ENCODE measurements at places on chromosomes 7 and 10.

DNA sequence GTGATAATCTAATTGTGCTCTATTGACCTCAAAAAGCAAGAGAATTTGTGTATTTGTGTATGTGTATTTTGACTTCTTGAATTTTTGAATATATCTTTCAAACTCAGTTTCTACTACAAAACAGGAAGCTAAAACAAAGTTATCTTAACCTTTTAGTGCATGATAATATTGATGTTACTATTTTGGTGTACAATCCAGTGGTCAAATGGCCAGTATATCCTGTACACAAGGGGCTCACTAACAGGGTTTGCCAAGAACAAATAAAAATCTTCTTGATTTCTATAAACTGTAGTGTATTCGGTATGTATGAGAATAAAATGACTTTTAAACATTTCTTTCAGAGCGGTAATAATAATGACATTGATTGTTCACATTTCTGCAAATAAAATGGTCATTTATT lies 69.6 kb downstream of the FOXP2 start:
- no peak for DNase-seq

DNA sequence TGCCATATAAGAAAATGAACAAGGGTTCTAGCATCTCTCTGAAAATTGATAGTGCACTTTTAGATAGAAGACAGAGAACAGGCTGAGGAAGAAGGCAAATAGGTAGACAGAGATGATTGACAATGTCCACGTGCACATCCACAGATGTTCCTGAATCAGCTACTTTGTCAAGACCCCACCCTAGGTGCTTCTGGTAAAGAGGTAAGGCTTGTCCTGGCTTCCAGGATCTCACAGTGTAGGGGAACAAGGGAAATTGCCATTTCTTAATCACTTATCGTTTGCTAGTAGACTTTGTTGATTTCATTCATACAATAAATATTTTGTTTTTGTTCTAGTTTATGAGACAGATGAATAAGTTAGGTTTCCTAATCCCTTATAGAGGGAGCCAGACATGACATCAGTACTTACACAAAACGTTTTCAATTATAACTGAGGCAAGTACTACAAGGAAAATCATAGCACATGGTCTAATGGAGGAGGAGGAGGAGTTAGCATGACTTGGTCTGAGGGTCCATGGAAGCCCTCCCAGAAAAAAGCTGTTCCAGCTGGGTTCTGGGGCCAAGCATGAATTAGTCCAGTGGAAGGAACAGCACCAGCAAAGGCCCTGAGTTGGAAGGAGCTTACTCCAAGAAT lies 115.9 kb upstream of the ARID5B start:
- no peak for DNase-seq

- DNase-seq, result no peak
These were observed 126.4 kb upstream of the RSU1 start for GRCh38 chr10:16943295-16944285.

DNA sequence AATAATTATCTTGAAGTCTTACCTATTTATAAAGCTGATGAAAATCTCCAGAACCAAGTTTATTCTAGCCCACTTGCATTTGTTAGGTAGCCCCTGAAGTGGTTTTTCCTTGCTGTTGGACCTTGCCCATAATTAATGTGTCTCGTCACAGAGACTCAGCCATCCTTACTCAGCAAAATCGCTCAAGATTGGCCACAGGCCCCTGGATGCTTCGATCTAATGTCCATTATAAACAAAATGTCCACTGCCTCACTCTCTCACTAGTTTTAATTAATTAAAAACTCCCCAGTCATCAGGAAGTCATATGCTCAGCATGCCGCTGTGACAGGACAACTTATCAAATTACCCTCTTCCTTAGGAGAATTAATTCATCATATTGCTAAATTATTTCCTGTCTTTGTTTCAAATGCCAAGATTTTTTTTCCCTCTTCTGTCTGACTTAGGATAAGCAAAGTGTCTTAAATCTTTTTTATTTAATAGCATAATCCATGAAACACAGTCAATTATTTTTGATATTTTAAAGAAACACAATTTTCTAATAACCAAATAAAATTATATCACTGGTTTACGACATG lies 126.8 kb upstream of the PCLO start:
- DNase-seq, result no peak

GRCh38 chr10:131198401-131198800 lies 113.1 kb downstream of the TCERG1L start:
- no peak for DNase-seq

GRCh38 chr10:6537770-6538169 lies 42.3 kb downstream of the PRKCQ start:
- DNase-seq, result no peak

DNA sequence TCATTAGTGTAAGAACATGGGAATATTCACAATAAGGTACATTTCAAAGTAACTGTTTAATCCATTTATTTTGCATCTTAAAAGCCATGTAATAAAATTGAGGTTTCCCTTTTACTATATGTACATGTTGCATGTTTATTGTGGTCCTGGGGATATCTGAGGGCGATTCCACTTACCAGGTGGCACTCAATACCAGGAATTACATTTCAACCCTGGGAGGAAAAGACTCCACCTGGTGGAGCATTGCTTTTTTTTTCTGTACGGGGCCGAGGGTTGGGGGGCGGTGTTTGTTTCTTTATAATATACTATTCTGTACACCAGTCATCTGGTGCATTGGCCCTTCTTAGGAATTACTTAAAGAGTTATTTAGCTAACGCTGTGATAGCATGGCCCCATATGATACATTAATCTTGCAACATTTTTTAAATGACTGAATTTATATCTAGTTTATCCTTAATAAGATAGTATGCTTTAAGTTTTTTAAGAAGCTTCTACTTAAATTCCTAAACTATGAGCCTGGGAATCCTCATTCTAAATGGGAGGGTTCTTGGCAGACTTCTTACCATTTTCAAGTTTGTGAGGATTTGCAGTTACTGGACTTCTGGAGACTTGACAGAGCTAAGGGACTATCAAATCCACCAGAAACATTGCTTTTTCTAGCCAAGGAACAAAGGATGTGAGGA lies 7.2 kb upstream of the HGF start:
- no peak for DNase-seq

DNA sequence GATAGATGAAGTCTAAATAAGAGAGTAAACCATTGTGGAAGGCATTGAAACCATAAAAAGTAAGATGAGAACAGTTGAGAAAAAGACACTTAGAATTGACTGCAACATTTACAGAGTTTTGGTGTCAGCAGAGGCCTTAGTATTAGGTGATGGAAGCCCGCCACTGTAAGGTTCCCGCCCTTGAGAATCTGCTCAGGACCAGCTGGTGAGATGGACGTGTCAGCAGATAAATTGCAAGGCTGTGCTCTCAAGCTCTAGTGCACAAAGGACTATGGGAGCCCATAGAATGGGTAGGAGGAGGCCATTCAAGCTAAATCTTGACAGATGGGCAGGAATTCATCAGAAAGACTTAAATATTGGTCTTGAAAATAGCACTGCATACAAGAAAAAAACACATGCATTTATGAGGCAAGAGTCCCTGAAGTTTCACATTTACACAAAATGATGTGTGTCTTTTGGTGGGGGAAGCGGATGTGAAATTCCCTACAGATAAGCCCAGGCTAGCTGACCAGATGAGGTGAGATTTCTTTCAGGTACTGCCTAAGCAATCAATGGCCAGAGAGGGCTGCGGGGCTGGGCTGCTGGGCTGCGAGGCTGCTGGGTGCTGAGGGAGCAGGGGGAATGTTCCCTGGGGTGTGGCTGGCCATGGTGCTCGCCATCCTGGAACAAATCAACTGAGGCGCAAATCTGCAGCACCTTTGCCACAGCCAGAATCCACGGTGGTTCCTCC lies 42.5 kb downstream of the SYPL1 start:
- DNase-seq, result no peak

DNA sequence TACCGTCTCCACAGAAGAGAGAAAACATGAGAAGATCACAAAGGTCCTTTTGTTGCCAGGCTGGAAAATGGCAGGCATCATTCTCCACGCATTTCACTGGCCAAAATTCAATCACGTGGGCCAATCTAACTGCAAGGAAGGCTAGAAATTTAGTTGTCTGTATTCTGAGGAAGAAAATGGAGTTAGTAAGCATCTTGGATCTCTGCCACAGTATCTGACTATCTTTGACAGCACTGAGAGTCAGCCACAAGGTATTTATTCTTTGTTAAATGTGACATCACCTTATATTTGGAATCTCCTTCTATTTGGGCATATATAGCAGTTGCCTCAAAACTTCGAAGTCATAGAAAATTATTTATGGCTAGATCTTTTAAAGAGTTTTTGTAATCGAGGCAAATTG lies 213.9 kb downstream of the NSUN6 start:
- no peak for DNase-seq

DNA sequence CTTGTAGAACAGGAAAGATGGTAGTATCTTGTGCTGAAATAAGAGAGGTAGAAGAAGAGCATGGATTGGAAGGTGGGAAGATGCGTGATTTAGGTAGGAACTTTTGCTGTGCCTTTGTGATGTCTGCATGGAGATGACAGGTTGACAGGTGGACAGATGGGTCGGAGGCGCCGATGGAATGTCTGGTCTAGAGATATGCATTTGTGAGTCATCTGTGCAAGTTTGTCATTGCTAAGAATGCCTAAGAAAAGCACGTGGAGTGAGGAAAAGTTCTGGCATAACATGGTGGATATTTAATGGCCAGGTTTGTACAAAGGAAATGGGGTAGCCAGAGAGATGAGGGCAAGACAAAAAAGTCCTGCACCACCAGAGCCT lies 76.0 kb upstream of the ARMC3 start:
- DNase-seq, result no peak

DNA sequence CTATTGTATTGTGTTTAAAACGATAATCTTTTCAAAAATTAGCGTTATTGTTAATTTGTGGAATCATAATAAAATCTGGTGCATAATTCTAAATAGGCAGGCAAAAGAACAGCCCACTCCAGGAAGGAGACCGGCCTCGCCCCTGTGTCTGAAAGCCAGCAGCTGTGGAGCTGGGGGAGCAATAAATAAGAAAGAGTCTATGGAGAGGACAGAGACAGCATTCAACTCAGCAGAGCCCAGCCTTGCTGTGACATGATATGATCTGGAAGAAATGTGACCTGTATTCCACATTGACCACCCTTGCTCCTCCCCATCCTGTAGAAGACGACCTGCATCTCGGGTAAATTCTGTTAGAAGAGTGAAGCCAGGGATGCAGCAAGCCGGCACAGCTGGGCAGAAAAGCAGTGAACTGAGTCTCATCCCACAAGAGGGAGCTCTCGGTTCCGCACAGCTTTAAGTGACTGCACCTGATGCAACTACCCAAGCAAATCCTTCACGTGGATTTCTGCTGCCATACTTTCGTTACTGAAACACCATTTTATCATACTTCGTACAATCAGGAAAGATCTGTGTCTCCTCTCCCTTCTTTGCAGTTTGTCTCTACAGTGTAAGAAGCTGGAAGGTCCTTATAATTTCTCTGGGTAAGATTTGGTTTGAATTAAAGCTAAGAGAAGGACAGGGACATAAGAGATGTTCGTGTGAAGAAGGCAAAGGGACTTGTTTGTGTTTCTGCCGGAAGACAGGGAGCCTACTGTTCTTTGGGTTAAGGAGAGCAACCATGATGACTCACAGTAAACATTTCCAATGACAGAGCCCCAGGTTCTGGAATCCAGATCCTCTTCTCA lies 427.1 kb downstream of the GPAM start:
- no peak for DNase-seq

- no peak for DNase-seq
These were observed 243.0 kb downstream of the BICC1 start for GRCh38 chr10:58755677-58756076.

- no peak for DNase-seq
These were observed 637.2 kb downstream of the POM121L12 start for GRCh38 chr7:53672681-53673080.

DNA sequence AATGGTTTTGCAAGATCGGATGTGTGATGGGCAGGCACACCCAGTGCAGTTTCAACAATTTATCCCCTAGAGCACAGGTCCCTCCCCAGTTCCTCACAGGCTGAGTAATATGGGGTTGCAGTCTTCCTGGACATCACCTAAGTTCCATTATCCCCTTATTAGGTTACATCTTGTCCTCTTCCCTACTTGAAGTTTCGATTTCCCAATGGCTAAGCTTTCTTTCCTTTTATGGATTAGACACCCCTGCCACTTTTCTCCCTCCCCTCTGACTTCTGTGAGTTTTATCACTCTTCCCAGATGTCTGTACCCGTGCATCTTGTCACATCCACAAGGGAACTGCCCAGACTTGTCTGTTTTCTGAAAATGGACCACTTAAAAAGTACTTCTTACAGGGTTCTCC lies 2.4 kb upstream of the NIPSNAP2 start:
- DNase-seq, result no peak

GRCh38 chr7:102101111-102101551 lies 185.5 kb upstream of the SH2B2 start:
- no peak for DNase-seq

DNA sequence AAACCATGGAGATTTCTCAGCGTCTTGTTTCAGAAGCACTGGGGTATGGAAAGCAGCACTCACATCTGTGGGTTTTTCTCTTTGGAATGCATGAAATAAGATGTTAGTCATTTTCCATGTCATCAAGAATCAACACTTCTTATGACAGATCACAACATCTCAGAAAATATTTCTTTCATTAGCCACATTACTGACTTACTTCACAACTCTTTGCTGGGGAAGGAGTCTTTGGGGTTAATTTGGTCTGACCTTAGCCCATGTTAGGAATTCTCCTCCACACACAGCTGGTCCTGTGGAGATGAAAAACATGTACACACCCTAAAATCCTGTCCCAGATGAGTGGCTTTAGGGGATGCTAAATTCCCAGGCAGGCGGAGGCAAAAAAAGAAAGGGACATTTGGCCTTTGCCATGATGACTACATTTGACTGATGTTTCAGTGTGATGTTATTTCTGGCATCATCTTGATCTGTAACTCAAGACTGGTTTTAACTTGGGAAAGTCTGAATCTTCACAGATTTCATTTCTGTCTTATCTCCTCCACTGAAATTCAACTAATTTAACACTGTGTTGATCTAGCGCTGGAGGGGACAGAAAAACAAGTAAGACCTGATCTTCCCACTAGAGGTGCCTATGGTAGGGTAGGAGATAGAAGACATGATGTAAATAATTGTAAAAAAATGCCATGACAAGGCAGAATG lies 363.2 kb downstream of the PRPF18 start:
- DNase-seq, result no peak

- DNase-seq, result no peak
These were observed 192.8 kb upstream of the AGK start for GRCh38 chr7:141358386-141358785.

GRCh38 chr7:44325811-44326241 lies 432 bp upstream of the CAMK2B start:
- DNase-seq, result no peak

- DNase-seq, result no peak
These were observed 37.0 kb upstream of the GLI3 start for GRCh38 chr7:42274053-42274452.

GRCh38 chr7:151317936-151318335 lies 23.7 kb upstream of the NUB1 start:
- no peak for DNase-seq

DNA sequence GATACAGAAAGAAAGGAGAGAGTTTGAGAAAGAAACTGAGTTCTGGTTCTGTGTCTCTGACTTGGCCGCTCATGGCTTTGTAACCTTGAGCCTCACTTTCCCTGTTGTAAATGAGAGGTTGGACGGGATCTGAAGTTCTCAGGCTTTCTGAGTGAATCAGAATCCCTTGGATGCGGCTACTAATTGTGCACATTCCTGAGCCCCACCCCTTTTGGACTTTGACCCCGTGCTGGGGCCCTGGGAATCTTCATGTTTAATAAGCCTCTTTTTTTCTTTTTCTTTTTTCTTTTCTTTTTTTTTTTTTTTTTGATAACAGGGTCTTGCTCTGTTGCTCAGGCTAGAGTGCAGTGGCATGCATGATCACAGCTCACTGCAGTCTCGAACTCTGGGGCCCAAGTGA lies 26.9 kb downstream of the SLC25A28 start:
- no peak for DNase-seq

GRCh38 chr10:100930368-100930767 lies 17.6 kb downstream of the SLF2 start:
- DNase-seq, result no peak
